Stimulated activated memory B cell treated with anti-CD40 and anti-IgM and Interleukin-4, amounts not matched to agents 10 μg/mL and 1 μg/mL and 100 μg/mL, for 72 hours (primary cell): ENCODE measurements at places on chromosomes 5 and 9.

GRCh38 chr9:136088481-136088938 is 6.6 kb downstream of the NACC2 start:
- ATAC-seq: no peak

GRCh38 chr9:104970271-104970987 is 42.5 kb upstream of the ABCA1 start:
- no peak for ATAC-seq

GRCh38 chr5:83827111-83827557 is 106.5 kb upstream of the HAPLN1 start:
- no peak for ATAC-seq

GRCh38 chr9:17625644-17626388 is 47.0 kb downstream of the SH3GL2 start:
- ATAC-seq: no peak

- ATAC-seq: no peak
These were observed 134.6 kb upstream of the ANKRD55 start for GRCh38 chr5:56367748-56368147.

- ATAC-seq: peak; percentile 87
These were observed 17.5 kb downstream of the TMEM161B start for GRCh38 chr5:88251048-88251711.

- no peak for ATAC-seq
These were observed 216.7 kb downstream of the CDH18 start for GRCh38 chr5:19771174-19771835.

- ATAC-seq: no peak
These were observed 30.3 kb upstream of the IRX4 start for GRCh38 chr5:1912951-1913565.

GRCh38 chr9:93194641-93195040 is 10.7 kb downstream of the WNK2 start:
- ATAC-seq: no peak

DNA sequence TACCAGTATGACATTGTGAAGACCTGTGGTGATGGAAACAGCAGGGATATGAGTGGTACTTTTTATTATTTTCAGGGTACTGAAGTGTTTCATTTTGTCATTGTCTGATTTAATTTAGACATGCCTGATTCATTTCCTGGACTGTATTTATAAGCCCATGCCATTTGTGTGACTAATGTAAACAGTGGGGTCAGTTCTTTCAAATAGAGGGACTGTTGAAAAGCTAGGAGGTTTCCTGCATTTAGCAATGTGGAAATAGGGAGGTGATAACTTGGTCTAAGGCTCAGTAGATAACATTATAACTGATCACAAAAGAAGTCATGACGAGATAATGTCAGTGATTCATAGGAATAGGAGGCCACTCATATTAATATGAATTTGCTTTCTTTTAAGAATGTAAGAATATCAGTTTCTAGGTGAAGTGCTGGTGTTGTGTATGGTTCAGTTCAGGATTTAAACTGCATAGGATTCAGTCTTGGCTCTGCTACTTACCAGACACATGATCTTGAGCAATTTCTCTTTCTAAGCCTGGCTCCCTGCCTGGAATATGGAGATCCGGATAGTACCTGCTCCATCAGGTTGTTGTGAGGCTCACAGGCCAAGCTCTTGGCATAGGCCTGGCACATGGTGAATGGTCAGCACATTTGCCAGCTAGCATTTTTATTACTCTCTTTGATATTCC is 7.5 kb downstream of the RASGRF2 start:
- ATAC-seq: no peak

GRCh38 chr9:14327036-14327435 is 13.1 kb upstream of the NFIB start:
- ATAC-seq: no peak

- ATAC-seq: no peak
These were observed 15.4 kb upstream of the C9 start for GRCh38 chr5:39379693-39380092.

GRCh38 chr9:129341171-129341986 is 163.3 kb upstream of the IER5L start:
- ATAC-seq: peak; percentile 5

DNA sequence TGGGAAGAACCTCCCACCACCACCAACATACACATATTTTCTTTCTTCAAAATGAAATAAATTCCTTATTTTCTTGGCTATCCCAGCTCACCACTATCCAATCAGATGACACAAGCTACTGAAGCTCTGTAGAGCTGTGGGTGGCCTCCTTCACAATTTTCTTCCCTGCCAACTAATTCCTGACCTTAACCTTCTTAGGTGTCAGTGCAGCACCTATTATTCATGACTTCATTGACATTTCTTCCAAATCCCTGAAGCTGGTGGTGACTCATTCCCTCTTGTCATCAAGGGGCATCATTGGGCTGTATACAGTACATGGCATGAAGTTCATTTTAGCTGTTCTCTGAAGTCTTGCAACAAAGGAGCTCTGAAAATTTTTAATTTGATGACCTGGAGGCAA is 42.0 kb upstream of the ADRA1B start:
- no peak for ATAC-seq

DNA sequence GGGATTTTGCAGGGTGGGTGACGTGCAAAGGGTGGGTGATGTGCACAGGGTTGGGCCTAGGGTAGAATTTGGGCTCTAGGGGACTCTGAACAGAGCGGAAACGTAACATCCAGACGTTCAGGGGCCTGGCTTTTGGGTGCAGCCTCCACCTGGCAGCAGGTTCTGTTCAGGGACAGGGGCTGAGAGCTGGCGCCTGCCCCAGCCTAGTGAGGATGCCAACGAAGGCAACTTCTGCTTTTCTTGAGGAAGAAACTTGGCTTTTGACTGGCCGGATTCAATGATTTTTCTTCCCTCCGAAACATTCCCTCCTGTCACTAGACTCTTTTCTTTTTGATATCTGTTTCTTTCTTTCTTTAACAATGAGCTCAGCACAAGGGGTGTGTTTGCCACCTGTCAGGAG is 38.6 kb upstream of the SLC6A19 start:
- ATAC-seq: no peak

GRCh38 chr5:134920848-134921575 is 16.1 kb downstream of the PCBD2 start:
- ATAC-seq: no peak

GRCh38 chr5:1899201-1899600 is 16.5 kb upstream of the IRX4 start:
- ATAC-seq: no peak

DNA sequence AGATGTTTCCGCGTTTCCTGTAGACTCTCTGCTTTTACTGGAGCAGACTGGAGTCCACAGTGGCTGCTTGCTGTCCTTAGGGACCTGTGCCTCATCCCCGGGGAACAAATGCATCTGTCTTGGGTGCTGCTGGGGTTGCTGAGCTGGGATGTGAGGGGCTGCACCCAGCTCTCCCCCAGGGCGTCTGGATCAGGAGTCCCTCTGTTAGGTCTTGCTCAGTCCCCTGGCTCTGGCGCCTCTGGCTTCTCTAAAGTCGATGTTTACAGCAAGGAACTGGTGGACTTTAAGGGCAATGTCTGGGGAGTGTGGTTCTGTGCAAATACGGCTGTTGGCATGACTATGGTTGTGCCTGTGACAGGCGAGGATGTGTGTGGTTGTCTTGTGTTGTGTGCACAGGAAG is 91.4 kb downstream of the CACNA1B start:
- no peak for ATAC-seq

DNA sequence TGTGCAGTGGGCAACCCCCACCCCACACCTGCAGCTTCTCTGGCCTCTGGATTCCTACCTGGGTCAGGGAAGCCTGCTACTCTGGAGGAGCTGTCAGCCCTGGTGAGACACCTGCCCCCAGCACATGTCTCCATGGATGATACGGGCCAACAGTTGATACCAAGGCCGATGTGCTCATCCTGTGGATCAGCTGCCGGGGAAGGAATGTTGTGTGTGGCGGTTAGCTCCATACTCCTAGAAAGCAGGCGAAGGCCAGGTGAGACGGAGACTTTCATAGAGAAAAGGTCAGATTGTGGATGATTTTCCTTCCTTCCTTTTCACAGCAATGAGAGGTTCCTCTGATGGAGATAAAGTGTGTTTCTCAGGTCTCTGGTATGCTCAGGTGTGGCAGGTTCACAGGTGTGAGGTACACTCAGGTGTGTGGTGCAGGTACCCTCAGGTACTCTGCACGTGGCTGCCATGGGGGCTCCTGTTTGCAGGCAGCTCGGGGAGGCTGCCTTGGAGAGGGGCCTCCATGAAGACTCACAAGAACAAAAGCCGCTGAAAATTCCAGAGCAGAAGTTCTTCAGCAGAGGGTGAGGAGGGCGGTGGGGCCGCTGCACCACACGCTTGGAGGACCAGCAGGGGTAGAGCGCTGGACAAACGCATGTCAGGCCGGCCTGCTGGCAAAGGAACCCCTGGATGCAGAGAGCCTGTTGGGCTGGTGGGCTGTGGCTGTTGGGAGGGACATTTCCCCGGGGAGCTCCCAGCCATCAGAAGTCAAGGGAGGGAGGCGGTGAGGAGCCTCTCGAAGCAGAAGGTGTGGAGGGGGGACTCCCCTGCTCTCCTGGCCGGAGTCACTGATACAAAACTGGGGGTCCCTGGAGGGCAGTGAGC is 5.1 kb upstream of the AHRR start:
- no peak for ATAC-seq

DNA sequence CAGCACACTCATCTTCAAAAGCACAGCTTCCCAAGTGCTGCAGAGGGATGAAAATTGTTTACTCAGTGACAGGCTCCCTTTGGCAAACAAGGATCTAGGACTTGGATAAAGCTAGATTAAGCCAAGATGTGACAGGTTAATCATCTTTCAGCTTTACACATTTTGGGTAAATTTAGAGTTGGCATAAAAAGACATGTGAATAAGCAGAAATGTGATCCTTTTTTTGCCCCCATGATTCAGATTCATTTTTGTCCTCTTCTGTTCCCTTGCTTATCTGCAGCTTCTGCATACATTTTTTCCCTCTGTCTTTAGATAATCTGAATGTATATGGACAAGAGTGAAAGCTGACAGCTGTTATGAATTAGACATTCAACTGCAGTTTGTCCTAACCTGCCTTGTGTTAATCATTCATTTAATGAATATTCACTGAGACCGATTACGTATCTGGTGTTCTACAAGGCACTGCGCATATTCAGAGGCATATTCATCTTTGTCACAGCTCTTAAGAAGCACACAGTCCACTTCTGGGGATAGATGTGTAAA is 19.6 kb downstream of the ADAMTSL1 start:
- no peak for ATAC-seq

DNA sequence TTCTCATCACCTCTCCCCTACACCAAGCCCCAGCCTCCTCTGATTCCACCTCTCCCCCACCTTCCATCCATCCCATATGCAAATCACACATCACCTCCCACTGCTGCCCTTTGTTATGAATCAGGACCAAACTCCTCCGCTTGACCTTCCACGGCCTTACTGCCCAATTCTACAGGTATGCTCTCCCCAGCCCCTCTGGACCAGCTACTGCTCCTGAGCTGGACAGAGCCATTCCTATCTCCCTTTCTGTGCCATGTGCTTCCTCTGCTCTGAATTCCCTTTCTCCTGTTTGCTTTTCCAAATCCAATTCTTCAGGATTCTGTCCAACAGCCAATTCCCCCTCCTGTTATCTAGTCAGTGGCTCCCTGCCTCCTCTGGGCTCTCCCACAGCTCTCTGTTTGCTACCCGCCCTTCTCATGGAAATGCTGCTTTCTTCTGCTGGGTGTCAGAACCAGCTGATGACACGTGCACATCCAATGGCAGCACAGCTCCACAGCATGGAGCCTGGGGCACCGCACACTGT is 8.3 kb downstream of the FABP6 start:
- ATAC-seq: no peak

DNA sequence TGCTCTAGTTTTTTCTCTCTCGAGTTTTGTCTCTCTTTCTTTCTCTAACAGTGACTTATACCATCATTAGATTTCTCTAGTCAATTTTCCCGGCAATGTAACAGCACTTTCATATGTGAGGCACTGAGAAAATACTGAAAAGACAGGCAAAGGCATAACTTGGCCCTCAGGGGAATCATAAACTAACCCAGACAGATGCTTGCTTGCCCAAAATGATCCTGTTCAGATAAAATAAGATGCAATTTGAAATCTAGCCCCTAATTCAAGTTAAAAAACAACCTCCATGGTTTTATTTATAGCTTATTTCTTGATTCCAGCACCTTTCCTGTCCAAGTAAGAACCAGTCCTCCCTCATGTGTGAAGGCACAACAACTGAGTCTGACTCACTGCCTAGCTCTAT is 294.6 kb downstream of the GAS1 start:
- ATAC-seq: no peak

DNA sequence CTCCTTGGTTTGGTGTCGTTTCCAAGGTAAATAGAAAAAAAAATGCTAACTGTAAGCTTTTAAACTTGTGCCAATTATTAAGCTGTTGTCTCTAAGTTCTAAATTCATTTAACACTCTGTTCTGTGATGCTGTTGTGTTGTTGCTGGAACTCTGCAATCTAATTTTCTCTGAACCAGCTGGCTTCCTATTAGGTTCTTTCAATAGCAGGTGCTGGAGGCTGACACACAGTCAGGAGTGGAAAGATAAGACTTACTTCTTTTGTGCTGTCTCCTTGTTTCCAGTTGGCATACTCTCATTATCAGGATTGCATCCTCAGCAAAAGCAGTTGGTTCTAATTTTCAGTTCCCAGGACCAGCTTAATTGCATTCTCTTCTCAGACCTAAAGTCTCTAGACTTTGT is 1252.6 kb upstream of the NUDT12 start:
- no peak for ATAC-seq

DNA sequence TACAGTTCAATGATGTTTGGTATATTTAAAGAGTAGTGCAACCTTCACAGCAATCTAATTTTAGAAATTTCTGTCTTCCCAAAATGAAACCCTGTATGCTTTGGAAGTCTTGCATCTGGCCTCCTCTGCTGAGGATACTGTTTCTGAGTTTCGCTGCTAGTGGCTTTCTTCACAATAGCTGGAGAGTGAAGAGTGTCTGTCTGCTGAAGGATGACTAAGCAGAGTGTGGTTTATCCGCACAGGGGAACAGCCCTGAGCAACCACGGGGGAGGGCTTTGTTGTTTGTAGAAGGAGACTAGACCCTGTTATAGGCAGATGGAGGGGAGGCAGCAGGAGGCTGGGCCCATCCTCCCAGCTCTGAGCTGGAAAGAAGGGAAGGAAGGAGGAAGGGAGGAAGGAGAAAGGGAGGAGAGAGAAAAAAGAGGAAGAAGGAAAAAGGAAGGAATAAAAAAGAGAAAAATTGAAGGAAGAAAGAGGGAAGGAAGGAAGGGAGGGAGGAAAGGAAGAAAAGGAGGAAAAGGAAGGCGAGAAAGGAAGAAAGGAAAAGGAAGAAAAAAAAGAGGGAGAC is 10.5 kb upstream of the IRX2 start:
- ATAC-seq: no peak
